ENCODE measurements at places on chromosomes 2 and 18.

DNA sequence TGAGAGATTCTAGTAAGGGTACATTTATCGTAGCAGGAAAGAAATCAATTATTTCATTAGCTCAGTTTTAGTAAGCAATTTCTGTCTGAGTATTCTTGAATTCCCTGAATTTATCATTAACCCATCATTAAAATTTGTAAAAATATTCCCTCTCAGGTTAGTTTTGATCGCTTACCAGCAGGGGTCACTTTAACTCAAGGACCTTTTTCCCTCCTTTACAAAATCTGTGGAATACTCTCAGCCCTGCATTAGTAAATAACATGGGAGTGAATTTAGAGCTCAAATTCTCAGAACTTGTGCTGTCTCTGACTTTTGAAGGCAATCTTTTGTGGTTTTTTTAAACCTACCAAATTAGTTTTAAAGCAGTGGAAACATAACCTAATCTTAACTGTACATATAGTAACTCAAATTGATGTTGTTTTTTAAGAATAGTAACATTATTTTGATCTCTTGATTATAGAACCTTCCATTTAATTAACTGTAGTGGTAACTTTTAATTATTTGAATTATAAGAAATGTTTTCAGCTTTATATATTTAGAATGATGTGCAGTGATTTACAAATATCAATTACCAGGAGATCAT lies 97.2 kb downstream of the AGPS start:
- no peak for DNase-seq

GRCh38 chr2:75964646-75965045 lies 253.9 kb upstream of the GCFC2 start:
- DNase-seq = no peak

DNA sequence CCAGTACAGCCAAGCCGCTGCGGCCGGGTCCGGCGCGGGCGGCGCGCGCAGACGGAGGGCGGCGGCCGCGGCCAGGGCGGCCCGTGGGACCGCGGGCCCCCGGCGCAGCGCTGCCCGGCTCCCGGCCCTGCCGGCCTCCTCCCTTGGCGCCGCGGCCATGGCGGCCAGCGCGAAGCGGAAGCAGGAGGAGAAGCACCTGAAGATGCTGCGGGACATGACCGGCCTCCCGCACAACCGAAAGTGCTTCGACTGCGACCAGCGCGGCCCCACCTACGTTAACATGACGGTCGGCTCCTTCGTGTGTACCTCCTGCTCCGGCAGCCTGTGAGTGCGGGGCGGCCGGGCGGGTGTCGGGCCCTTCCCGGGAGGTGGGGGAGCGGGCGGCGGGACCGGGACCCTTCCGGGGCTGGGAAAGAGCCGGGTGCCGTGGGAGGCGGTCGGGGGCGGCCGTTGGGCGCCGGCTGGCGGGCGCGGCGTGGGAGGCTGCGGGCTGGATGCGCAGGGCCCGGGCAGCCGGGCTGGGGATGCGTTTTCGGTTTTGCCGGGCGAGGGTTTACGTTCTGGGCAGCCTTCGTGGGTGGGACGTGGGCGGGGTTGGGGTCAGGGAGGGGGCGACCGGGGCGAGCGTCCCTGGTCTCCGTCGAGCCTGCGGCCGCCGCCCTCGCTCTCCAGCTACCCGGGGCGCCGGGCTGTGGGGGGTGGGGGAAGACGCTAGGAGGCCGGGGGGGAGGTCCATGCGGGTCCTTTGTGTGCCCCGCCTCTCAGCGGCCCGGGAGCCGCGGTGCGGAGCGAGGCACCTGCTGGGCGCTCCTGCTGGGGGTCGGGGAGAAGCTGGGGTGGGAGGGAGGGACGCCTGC lies 537 bp downstream of the AGFG1 start:
- peak; percentile 48 for DNase-seq

GRCh38 chr2:16318474-16319195 lies 347.0 kb downstream of the CYRIA start:
- DNase-seq = peak; percentile 84

GRCh38 chr2:178056345-178056744 lies 16.2 kb downstream of the PDE11A start:
- no peak for DNase-seq

GRCh38 chr2:218036371-218036770 lies 32.7 kb upstream of the RUFY4 start:
- no peak for DNase-seq

Data from GDM1 (cell line).